ENCODE measurements at places on chromosomes 3 and 15.

- no peak for DNase-seq
Measured at GRCh38 chr3:133896002-133896761, 500 bp upstream of the RAB6B start.

DNA sequence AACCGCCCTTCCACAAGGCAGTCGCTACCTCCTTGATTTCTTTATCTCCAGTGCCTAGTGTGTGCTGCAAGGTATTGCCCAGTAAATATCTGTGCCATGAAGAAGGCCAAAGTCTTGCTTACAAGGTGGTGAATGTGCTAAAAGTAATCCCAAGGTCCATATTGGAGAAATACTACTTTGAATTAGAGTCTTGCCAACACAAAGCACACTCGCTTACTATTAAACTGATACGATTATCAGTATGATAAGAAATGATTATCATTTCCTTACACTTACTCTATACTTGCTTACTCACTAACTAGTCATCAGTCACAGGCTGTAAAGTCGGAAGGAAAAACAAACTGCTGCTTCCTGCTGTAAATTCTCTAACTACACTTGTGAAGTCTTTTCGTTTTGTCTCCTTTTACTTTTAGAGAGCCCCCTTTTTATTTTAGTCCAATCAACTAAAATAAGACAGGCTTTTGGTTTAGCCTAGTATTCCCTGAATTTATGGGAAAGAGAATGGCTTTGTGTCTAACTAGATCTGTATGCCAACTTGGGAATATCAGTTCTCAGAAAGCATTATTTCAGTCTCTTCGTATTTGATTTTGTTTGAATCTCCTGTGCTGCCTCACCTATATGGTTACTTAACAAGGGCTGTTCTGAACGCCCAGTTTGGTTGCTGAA is 107.1 kb upstream of the TSC22D2 start:
- DNase-seq, result no peak

GRCh38 chr15:53671545-53671944 is 87.9 kb downstream of the WDR72 start:
- no peak for DNase-seq

GRCh38 chr15:92821491-92822116 is 78.5 kb upstream of the CHD2 start:
- no peak for DNase-seq
